ENCODE measurements at places on chromosomes 11 and 22. TPM values are rescaled to one million over a fixed set of nuclear protein-coding genes. Genes with fewer than 3 reads are reported as not detected.

PANX3 gene
- not detected for total RNA-seq

DYNC2H1 gene
- total RNA-seq: 16.6 TPM

ZP1 gene
- 1.4 TPM for total RNA-seq

DNA sequence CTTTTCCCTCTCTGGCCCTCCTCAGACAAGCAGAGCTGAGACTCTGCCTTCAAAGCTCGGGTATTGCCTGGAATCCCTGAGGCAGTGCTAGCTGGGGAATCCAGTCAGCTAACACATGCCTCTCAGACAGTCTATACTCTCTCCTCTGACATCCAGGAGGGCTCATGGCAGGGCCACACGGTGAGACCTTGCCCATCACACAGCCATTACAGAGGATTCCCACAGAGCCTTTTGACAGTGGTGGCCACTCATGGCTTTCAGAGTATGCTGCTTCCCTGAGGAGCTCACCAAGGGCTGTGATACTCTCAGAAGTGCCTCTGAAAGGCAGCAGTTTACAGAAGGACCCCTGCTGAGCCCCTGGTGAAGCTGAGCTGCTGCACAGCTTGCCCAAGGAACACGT is 165.3 kb downstream of the RRAS2 start:
- DNase-seq: no peak

DNA sequence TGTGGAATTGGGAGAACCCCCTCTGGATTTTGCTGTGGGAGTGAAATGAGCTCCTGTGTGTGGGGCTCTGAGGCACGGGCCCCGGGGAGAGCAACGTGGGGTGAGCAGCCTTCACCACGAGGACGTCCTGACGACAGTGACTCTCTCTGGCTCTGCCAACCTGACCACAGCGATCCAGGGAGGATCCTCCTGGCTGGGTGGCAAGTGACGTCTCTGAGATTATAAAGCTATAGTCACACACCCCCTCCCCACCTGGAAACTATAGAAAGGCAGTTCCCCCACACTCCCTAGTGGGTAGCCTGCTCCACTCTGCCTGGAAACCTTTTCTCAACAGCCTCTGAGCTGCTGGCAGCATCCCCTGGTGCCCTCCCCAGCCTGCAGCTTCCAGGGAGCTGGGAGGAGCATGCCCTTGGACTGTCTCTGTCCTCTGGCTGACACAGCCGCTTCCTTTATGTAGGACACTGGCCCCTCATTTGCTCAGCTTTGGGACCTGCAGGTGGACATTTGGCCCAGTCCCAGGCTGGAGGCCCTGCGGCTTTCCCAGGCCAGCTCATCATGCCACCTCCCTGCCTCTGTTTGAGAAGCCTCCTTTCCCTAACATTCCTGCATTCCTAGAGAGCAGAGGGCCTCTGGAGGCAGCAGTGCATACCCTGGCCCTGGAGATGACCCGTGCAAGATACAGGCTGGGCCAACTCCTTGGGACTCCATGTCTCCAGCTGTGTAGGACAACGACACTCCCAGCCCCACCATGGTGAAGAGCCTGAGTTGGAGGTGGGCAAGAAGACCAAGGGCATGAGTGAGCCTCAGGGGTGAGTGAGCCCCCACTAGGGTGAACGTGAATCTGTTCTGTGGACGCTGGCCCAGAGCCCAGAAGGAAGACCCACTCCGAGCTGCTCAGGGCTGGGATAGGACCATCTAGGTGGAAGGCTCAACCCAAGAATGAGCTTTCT is 314.0 kb downstream of the NTM start:
- peak; percentile 75 for DNase-seq

DNA sequence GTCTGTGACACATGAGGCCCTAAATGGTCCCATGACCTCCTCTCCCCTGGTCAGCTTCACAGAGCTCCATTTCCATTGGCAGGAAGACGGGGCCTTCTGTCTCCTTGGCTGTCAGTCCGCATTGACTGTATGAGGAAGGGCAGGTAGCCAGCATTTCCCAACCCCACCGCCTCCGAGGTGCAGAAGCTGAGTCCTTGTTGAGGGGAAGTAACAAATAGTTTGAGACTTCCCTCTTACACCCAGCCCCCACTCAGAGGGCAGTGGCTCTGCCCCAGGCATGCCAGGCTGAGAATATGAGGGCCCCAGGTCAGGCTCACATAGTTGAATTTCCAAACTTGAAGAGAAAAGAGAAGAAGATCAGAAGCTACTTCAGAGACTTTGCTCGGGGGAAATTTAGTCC is 611.1 kb downstream of the BRD1 start:
- peak; percentile 82 for DNase-seq

- no peak for DNase-seq
Measured at GRCh38 chr11:63869171-63869591, 30.3 kb downstream of the MARK2 start.

- no peak for DNase-seq
Measured at GRCh38 chr11:95266751-95267374, 35.9 kb upstream of the SESN3 start.
